ENCODE measurements at places on chromosomes 11 and 22.

GRCh38 chr11:46421257-46421880, 29.8 kb upstream of the CHRM4 start:
- DNase-seq, result no peak

DNA sequence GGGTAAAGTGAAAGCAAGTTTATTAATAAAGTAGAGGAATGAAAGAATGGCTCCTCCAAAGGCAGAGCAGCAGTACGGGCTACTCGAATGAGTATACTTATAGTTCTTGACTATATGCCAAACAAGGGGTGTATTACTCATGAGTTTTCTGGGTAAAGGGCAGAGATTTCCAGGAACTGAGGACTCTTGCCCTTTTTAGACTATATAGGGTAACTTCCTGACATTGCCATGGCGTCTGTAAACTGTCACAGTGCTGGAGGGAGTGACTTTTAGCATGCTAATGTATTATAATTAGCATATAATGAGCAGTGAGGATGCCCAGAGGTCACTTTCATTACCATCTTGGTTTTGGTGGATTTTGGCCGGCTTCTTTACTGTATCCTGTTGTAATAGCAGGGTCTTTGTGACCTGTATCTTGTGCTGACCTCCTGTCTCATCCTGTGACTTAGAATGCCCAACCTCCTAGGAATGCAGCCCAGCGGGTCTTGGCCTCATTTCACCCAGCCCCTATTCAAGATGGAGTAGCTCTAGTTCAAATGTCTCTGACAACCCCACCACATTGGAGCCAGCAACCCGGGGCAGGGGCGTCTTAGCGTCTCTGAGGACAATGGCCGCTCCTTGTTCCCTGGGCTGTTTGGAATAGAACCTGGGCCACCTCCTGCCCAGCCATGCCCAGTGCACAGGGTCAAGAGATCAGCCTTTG, 34.9 kb upstream of the CD82 start:
- no peak for DNase-seq

DNA sequence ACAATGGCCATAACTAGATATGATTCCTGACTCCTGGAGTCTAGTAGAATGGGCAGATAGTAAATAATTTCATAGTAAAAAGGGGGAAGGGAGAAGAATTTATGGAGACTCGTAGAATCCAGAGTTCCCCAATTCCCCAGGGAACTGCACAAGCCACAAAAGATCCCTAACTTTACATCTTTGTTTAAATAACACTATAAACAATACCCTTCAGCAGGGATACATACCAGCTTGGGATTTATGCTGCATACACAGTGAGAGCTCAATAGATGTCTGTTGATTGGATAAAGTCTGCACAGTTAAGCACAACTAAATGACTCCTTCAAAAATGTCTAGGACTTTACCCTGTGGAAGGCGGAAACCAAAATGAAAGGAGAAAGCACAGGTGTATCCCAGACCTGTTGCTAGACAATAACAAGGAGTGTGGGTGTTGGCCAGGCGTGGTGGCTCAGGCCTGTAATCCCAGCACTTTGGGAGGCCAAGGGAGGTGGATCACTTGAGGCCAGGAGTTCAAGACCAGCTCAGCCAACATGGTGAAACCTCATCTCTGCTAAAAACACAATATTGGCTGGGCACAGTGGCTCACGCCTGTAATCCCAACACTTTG, 6.8 kb downstream of the SLC35F2 start:
- DNase-seq, result no peak

DNA sequence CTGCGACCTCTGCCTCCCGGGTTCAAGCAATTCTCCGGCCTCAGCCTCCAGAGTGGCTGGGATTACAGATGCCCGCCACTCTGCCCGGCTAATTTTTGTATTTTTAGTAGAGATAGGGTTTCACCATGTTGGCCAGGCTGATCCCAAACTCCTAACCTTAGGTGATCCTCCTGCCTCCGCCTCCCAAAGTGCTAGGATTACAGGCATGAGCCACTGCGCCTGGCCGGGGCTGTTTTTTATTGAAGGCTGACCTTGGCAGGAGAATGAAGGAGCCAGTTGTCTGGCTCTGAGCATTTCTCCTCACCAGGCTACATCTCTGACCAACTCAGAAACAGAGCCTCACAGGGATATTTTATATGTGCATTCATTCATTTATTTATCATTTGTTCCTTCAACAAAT, 2.3 kb downstream of the KIAA1671 start:
- no peak for DNase-seq

DNA sequence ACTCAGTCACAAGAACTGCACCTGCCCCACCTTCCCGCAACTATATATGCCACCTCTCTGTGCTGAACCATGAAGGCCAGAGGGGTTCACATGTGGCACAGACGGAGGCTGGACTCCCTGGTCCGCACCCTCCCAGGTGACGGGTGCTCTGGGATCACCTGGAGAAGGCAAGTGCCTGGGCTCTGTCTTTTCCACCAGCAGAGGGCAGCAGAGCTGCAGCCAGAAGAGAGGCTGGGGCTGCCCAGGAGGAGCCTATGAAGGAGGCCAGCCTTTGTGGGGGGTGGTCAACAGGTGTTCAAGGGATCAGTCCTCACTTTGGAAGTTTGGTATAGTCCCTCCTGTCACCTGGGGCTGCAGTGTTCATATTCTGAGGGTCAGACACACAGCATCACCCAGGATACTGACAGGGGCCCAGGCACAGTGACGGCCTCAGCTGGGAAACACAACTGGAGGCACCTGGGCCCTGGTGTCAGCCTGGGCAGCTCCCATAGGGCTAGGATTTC, 39.2 kb upstream of the IGLL5 start:
- peak; percentile 46 for DNase-seq

- DNase-seq, result no peak
Observed at GRCh38 chr11:68163691-68164090, 42.5 kb upstream of the CHKA start.

DNA sequence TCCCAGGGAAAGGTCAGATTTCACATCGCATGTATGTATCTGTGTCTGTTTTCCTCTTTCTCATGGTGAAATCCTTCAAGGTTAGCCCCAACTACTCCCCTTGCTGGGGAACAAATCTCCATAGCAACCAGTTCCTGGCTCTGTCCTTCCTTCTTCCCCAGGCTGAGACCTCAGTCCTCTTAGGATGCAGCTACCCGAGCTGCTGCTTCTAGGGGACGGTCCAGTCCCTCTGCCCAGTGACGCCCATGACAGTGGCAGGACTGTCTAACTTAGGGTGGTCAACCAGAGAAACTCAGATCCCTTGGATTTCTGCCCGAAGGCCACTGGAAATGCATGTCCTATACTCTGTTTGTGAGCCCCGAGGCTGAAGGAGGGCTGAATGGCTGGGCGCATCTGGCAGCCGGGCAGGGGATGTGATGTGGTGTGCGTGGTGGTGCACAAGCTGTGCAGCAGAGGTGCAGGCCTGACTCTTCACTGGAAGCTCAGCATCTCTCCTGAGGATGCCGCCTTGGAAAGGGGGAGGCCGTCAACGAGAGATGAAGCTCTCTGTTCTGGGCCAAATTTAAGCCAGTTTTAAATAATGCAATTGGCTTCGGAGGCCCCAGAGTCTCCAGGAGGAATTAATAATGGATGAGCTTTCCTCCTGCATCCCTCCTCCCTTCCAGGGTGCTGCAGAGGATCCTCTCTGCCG, 118.7 kb upstream of the B3GAT1 start:
- no peak for DNase-seq

- no peak for DNase-seq
Observed at GRCh38 chr22:40430991-40431390, 60.6 kb downstream of the SGSM3 start.

DNA sequence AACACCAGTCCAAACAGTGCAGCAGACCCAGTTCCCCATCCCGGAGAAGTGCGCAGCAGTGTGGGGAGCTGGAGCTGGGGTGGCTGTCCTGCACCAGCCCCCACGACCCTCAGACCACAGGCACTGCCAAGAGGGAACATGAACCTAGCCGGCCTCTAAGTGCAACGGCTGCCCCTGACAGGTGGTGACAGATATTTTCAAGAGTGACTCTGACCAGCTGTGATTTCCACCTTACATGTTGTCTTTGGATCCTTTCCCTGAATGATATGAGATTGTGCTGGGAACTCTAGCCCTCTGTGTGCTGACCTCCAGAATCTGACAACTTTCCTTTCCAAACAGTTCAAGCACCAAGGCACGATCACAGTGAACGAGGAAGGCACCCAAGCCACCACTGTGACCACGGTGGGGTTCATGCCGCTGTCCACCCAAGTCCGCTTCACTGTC, 12.6 kb downstream of the SERPIND1 start:
- DNase-seq, result no peak

- DNase-seq, result no peak
Observed at GRCh38 chr11:8221917-8222495, 41.7 kb downstream of the LMO1 start.

GRCh38 chr11:78417175-78417887, at the start of gene GAB2:
Gene GAB2, minus strand, starts transcription at chr11:78417820. Its CDS starts 100 bp downstream, at chr11:78417720.
- DNase-seq, result no peak

DNA sequence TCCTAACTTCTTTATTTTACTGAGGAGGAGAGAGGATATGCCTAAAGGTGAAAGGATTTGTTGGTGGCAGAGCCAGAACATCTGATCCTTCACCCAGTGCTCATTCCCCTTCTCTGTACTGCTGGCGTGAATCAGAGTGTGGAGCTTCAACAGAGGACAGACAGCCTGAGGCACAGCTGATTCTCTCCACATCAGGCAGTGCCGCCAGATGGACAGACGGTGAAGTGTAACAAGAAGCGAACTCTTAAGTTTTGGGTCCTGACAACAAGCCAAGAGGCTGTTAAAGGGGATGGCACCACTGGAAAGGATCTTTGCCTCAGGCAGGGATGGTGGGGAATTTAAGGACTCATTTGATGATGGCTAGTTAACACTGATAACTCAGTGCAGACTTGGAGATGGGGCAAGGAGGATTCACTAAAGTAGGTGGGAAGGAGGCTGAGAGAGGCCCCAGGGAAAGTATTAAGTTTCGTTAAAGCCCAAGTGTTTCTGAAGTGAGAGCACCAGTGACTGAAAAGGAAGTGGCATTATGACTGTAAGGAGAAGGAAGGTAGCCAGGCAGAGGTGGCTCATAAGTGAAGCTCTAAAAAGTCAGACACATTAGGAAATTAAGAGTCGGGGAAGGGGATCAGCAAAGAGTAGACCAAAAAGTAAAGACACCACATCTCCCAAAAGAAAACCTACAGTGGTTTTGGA, 81.3 kb downstream of the CLPB start:
- DNase-seq, result no peak

DNA sequence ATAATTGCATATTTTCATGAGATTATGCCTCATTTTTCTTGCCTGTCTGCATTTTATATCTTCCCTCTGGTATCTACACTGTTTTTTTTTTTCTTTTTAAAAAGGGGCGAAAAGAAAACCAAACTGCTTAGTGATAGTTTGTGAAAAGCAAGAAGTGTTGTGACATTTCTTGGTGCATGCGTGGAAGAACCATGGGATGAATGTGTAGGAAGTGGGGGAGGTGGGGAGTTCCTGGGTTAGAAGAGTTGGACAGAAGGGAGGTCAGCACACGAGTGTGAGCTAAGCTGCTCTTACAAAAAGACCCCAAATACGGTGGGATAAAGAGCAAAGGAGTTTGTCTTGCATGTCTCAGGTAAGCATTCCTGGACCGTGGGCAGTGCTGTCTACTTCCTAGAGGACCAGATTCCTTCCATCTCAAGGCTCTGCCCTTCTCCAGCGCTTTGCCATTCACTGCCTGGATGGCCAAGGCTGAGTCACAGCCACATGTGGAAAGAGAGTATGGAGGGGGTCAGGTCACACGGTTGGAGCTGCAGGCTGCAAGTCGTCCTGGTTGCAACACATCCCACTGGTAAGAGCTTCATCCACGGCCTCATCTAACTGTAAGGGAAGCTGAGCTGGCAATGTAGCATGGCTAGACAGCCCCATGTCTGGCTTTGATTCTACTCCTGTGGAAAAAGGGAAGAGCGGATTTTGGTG, 300.6 kb downstream of the DDX10 start:
- DNase-seq, result no peak

GRCh38 chr11:47348859-47349258, 3.6 kb downstream of the MYBPC3 start:
- no peak for DNase-seq

DNA sequence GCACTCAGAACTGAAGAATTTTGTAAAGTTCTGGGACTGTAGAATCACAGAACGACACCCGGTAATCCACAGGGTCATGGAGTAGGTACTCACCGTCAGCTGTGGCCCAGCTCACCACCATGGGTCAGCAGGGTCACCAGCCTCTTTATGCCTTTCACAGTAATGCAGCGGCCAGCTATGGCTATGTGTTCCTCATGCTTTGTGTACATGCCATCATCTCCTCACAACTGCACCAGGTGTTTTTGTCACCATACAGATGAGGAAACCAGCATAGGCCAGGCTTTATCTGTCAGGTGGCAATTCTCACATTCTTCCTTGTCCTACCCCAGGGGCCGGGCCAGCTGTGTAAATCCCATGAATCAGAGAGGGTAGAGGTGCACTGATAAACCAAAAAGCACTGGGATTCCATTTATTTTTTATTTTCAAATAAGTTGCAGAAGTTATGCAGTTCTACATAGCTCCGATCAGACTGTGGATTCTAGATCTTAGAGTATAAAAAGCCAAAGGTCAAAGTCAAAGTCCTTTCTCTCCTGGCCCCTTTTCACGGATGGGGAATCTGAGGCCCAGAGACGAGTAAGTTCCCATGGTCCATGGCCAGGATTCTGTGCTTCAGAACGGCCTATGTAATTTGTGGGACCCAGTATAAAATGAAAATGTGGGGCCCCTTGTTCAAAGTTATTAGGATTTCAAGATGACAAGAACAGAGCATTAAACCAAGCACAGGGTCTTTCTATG, 17.5 kb downstream of the TSKU start:
- DNase-seq, result no peak

- no peak for DNase-seq
Observed at GRCh38 chr11:79253280-79253679, 187.6 kb downstream of the TENM4 start.

DNA sequence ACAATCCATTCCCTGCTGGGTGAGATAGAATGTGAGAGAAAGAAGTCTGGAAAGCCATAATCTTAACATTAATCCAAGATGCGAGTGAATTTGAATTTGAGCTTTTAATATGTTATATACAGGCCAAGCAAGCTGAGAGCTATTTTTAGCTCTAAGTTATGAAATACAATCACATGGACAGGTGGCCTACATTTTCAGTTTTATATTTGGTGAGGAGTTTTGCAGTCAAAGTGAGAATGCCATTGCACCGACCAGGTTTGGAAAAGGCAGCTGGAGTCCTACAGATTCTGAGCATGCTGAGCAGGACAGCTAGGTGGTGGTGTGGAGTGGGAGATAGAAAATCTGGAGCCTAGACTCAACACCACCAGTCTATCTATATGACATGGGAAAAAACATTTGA, 12.0 kb downstream of the OR5B21 start:
- no peak for DNase-seq

DNA sequence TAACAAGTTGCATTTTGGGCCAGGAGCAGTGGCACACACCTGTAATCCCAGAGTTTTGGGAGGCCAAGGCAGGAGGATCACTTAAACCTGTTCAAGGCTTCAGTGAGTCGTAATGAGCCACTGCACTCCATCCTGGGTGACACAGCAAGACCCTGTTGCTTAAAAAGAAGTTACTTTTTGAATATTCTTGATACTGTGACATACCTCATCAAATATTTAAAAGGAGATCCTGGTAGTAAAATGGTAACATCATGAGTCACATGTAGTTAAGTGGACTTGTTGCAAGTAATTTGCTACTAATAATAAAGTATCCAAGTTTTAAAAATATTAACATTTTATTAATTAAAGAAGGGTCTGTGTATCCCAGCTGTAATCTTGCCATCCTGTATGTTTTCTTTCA, 18.3 kb downstream of the HMGXB4 start:
- no peak for DNase-seq

Measured in stimulated activated CD8-positive, alpha-beta memory T cell treated with anti-CD3 and anti-CD28 coated beads, Interleukin-15, amount 100 ng/mL, for 24 hours (primary cell).